GM19239 (cell line): ENCODE measurements at places on chromosomes 2 and 18.

DNA sequence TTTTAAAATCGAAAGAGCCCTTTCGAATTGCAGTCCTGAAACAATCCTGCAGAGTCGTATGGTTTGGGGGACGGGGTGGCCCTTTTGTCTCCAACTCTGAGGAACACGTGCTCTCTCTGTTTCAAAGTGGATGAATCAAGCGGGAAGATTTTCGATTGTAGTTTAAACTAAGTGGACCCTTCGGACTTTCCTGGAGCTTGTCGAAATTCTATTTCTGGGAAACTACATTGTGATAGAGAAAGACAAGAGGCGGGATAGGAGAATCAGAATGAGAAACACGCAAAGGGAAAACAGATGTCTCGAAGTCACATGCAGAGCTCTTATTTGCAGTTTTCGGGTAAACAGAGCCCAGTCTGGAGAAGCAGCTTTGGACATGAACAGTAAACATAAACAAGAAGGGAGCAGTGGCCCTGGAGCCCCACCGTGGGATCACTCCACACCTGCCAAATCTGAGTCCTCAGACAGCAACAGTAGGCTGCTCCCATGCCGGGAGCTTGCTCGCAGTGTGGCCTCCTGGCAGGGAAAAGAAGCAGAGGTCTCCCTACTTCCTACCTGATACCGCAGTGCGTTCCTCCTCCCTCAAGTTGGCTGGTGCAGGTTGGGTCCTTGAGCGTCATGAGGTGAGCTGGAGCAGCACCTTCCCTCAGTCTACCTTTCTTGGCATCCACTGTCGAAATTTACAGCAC is 202.4 kb downstream of the SLC4A3 start:
- no peak for DNase-seq

DNA sequence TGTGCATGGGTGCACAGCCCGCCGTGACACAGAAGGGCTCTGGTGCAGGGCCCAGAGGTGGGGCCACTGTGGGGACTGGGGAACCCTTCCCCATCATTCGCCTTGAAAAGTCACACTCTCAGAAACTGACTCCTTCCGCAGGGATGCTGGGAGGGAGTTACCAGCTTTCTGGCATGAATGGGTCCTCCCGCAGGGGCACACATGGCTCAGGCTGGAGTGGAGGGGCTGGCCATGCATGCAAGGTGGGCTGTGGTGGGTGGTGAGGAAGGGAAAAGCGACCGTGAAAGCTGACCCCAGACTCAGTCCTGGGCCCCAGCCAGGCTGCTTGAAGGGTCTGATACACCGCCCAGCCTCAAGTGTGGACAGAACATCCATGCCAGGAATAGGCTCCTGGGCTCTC is 201.1 kb downstream of the TNS1 start:
- no peak for DNase-seq

GRCh38 chr2:209565896-209566582 is 142.2 kb downstream of the MAP2 start:
- no peak for DNase-seq

- DNase-seq: no peak
Measured at GRCh38 chr2:18047896-18048657, 169.6 kb downstream of the KCNS3 start.

GRCh38 chr2:69190743-69191404 is 177.9 kb downstream of the ANTXR1 start:
- DNase-seq: no peak

DNA sequence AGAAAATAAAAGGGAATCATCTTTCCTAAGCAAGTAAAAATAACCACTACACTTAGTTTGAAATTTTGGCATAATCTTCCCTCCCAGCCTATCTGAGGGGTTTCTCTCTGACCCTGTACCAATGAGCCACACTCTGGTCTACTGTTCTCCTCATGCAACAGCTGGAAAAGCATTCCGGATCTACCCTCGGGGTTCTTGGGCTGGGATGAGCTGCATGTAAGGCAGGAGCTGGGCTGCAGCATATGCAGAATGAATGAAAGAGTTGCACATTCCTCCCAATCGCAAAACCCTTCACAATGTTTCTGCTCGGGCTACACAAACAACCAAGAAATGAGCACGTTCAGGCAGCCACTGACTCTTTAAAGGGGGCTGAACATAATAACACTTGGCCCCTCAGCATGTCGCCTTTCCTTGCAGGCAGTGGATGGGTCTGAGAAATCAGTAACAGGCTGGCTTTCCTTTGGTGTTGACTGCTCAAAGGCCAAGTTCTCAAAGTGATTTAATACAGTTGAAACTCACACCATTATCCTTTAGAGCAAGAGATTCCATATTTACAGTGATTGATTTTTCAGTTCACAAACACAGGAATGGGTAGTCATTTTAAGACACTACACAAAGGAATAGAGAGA is 180.4 kb upstream of the ZFP36L2 start:
- DNase-seq: no peak
